ENCODE measurements at places on chromosomes 12 and 14.

GRCh38 chr14:58712357-58712756 lies 74.6 kb downstream of the DACT1 start:
- DNase-seq: no peak

GRCh38 chr12:124152731-124153130 lies 142.2 kb upstream of the RFLNA start:
- no peak for DNase-seq

DNA sequence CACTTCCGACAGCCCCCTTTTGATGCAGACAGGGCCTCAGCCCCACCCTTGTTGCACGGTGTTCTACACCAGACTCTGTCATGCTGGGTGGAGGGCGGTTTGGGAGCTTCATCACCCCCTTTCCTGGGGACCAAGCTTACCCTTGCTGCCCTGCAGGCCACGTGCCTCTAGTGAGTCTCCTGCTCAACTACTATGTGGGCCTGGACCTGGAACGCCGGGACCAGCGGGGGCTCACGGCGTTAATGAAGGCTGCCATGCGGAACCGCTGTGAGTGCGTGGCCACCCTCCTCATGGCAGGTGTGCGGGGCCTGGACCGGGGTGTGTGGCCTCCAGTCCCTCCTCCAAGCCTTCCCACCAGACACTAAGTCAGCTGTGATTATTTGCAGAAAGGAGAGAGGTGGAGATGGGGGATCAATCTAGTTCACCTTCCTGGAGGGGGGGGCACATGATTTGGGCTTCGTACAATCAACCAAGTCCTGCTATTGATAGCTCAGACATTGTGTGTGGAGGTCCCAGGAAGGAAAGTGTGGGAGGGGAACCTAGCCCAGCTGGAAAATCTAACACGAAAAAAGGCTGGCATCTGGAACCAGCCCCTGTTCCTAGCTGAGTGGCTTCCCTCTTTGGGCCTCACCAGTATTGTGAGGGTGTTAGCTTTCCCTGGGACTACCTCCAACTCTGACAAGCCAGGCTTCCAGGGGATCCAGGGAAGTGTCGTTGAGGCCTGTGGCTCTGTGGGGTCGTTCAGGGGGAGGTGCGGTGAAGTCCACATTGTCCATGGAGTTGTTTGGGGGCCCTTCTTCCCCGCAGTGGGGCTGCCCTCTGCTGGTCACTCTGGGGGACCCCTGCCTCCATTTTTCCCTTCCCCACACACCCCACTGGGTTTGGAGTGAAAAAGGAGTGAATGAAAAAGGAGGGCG lies 1.6 kb downstream of the ANKRD33 start:
- no peak for DNase-seq

GRCh38 chr14:69152181-69152901 lies 578 bp downstream of the DCAF5 start:
- peak; percentile 17 for DNase-seq

GRCh38 chr12:79151956-79152355 lies 287.4 kb downstream of the SYT1 start:
- DNase-seq: no peak

DNA sequence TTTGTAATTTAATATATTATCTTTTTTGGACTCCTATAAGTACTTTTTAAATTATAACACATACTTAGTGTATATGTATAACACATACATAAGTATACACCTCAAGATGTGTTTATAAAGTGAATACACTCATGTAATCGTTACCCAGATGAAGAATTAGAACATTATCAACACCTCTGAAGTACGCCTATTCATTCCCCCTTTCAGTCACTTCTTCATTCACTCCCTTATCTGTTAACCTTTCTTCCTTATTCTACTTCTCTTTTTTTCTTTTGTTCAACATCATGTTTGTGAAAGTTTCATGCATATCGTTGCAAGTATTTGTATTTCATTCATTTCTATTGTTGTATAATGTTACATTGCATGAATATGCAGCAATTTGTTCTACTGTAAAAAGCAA lies 98.5 kb downstream of the ARID2 start:
- no peak for DNase-seq

DNA sequence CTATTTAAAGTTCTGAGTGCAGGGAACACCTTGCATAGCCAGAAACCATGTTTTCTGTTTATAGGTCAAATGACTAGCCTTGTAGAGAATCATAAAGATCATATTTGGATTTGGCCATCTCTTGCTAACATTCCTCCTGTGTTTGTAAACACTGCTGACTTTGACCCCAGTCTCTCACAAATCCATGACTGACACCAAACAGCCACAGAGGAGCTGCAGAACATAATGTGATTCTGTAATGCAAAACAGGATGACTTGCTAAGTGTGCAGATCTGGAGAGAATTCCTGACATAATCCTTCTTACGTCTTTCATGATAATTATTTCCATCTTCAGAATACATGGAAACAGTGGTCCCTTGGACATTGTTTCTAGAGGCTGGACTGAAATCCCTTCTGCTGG lies 211.8 kb downstream of the BMP4 start:
- no peak for DNase-seq

DNA sequence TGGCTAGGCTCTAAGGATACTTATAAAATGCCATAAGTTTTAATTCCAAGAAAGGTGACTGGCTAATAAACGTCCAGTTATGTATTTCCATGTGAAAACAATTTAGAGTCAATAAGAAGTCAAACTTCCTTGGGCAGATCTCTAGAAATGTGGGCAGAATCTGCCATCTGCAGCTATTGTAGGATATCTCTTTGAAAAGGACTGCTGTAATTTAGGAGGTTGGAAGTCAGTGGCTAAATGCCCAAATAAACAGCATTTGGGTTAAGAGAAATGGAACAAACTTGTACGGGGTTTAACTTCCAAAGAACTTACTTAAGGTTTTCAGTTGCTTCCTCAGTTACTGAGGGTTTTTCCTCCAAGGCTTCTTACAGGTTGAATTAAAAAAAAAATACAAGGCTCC lies 121.6 kb downstream of the FIGNL2 start:
- no peak for DNase-seq

DNA sequence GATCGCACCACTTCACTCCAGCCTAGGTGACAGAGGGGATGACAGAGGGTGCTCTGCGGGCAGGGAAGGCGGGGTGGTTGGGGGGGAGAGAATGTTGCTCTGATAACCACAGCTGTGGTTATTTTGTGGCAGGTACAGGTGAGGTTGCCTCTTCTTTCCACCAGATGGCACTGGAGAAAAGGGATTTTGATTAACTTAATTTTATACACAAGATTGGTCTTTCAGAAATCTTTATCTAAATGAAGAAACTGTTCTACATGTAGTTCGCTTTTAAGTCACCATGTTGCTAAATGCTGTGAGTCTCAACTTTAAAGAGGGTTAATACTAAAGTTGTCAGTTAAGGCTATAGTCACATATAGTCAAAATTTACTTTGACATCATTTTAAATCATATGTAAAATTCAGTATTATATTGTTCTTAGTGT lies 25.7 kb downstream of the FGF23 start:
- no peak for DNase-seq

- DNase-seq: no peak
Observed at GRCh38 chr12:97321621-97322020, 141.0 kb upstream of the RMST start.

GRCh38 chr14:33081259-33081658 lies 142.6 kb downstream of the NPAS3 start:
- no peak for DNase-seq

DNA sequence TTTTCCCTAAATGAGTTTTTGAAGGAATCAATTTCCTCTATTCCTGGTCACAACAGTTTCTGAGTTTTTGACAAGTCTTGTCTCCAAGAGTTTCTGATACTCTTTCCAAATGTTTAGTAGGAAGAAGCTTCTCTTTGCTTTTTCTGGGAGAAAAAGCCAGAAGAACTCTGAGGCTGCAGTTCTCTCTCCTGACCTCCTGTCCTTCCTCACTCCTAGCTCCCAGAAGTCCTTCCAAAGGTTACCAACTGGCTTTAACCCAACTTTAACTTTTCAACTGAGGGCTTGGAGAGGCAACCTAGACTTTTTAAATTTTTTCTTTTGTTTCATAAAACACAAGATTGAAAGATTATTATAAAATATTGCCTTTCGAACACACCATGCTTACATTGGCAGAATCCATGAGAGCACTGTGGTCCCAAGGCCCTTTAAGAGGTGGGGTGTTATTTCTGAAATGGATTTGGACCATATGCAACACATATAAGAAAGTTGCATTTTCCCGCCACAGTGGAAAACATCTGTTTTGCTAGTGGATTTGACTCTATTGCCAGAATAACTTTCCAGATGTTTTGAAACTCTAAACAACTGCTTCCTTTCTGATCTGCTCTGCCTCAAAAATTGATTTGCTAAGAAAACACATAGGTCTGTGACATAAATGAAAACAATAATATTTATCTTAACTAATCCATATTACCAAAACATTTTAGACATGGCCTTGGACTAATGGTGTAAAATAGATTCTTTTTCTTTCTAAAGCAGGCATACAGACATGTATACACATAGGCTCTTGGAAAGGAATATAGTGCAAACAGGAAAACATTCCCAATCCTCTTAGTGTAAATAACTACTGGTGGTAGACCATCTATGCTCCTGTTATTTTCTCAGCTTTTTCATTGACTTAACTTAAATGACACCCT lies 22.3 kb upstream of the EPS8 start:
- no peak for DNase-seq

GRCh38 chr12:71268598-71269280 lies 110.9 kb upstream of the TSPAN8 start:
- no peak for DNase-seq

DNA sequence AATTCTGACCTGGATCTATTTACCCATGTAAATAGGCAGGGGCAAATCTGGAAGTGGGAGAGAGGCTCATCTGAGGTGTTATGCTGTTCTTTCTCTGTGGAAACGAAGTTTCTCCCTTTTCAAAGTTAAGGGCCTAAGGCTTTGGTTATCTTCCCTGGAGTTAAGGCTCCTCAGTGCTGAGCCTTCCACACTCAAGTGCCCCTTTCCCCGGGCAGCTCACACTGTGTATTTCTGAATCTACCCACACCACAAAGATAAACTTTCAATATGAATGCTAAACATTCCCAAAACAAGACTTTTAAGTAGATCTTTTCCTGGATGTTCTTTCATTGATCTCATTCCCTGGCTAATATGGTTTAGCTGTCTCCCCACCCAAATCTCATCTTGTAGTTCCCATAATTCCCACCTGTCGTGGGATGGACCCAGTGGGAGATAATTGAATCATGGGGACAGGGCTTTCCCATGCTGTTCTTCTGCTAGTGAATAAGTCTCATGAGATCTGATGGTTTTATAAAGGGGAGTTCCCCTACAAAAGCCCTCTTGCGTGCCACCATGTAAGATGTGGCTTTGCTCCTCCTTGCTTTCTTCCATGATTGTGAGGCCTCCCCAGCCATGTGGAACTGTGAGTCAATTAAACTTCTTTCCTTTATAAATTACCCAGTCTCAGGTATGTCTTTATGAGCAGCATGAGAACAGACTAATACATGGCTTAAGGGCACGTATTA lies 251.1 kb downstream of the NAV3 start:
- no peak for DNase-seq

GRCh38 chr14:79333198-79333546 lies 878.1 kb downstream of the DIO2 start:
- DNase-seq: no peak

DNA sequence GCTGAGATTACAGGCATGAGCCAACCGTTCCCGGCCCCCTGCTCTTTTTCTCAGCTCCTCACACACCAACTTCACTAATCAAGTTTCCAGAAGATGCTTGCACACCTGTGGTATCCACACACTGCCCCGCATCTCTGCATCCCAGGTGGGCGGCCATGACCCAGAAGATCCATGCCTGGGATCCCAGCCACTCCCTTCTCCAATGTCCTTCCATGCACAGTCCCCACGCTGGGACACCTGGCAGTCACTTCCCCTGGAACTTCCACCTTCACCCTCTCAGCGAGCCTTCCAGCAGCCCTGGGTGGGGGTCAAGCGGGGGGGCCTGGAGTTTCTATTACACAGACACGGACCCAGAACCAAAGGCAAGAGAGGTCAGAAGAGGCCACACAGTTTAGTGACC lies 107.8 kb downstream of the CALM1 start:
- no peak for DNase-seq

DNA sequence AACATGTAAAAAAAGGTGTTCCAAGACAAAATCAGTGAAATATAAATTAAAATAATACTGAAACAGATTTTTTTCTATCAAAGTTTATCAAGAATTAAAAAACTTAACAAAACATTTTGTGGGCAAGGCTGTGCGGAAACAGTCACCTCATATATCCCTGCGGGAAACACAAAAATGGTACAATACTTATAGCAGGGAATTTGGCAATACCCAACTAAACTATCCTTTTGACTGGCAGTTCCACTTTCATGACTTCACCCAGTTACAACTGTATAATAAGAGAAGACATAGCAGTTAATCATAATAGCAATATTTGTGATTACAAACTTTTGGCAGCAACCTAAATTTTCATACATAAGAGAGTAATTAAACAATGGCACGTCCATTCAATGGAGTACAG lies 121.5 kb upstream of the EGLN3 start:
- no peak for DNase-seq

- no peak for DNase-seq
Observed at GRCh38 chr12:94287245-94287628, 138.9 kb downstream of the PLXNC1 start.

DNA sequence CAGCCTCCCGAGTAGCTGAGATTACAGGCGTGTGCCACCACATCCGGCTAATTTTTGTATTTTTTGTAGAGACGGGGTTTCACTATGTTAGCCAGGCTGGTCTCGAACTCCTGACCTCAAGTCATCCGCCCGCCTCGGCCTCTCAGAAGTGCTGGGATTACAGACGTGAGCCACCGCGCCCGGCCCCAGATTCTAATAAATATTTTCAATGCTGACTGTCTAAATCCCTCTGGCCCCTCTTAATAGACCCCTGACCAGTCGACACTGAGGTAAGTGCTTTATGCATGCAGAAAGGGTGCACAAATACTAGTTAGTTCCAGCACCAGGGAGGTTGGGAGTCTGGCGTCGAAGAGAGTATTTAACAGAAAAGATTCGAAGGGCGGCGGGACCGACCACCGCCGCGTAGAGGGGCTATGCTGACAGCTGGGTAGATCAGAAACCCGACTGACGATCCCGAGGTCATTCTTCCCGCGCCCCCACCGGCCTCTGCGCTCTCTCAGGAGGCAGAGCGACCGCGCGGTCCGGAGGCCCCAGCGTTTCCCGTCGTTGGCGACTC lies 1.1 kb upstream of the SPATS2 start:
- no peak for DNase-seq

DNA sequence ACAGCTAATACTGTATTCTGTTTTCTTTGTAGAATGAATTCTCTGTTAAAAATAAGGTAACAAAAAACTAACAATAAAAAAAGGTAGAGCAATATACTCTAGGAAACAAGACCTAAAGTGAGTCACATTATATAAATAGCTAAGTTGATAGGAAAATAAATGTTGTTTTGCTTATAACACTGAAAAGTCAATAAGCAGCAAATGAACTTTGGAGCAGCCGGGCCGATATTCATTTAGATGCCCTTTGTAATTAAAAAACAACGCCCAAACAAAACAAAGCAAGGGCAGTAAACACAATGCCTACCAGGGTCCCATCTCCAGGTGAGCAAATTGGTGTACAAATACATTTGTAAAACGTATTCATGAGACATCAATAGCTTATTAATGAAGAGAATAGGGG lies 227.6 kb upstream of the FOXN3 start:
- no peak for DNase-seq

Measured in stimulated activated CD4-positive, alpha-beta T cell treated with anti-CD3 and anti-CD28 coated beads, Interleukin-1b, Interleukin-23, amount 100 ng/mL, for 1 hour (primary cell).